Muscle of arm (tissue), 14 donors: ENCODE measurements at places on chromosomes 2 and 18.

GRCh38 chr2:159149747-159150146, 136.8 kb downstream of the WDSUB1 start:
- no peak for DNase-seq

DNA sequence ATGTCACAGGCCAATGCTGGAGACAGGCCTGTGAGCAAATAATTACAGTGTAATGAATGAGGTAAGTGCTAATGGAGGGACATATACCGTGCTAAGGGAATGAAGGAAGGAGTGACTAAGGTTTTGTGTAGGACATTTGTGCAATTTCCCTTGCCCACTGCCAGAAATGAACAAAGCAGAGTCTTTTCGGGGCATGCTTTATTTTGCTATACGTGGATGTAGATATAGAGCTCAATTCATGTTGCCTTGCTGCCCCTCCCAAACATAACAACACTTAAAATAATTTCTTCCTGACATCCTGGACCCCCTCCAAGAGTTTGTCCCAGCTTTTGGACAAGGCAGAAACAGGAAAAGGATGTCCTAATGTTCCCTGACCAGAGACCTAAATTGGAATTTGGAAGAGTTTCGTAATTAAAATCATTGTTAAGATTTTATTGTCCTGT, 23.7 kb upstream of the CD28 start:
- peak; percentile 55 for DNase-seq

- DNase-seq, result no peak
Observed at GRCh38 chr2:43127208-43127940, 99.0 kb downstream of the ZFP36L2 start.

GRCh38 chr2:16018277-16019059, 78.1 kb downstream of the MYCN start:
- DNase-seq, result no peak

DNA sequence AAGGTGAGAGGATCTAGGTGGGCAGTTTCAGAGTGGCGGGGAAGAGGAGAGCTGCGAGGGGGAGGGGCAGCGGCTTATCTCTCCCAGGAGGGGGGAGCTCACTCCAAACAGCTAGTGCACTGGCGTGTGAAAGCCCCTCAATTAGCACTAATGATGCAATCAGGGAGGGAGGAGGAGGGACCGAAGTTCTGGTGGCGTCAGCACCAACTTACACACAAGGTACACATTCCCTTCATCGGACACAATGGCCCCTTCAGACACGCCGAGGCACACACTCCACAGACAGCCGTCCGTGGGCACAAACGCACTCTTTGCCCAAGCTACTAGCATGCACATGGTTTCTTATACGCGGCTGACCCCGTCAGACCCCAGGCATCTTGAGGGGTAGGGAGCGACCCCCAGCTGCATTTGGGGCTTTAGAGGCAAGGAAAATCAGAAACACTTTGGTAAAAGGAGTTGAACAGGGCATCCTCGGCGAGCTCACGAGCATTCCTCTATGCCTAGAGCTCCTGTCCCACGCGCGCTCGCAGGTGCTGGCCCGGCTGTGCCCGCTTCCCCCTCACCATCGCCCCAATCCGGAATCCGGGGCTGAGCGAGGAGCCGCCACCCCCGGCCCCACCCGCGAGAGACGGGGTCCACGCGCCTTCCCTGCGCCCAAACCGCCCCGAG, 868 bp upstream of the PKDCC start:
- DNase-seq, result no peak

DNA sequence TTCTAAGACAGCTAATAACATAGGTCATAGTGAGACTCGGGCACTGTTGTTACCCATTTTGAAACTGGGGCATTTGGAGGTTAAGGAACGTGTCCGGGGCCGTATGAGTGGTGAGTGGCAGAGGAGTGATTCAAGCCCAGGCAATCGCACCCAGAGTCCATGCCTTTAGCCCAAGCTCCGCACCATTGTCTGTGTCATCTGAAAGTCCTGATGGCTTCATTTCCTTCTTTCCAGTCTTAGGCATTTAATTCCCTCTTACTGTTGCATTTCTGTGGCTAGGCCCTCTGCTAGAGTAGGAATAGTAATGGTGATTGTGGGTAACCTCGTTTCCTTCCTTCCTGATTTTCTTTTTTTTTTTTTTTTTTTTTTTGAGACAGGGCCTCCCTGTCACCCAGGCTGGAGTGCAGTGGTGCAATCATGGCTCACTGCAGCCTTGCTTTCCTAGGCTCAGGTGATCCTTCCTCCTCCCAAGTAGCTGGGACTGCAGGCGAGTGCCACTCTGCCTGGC, 49.8 kb upstream of the ASB1 start:
- no peak for DNase-seq

DNA sequence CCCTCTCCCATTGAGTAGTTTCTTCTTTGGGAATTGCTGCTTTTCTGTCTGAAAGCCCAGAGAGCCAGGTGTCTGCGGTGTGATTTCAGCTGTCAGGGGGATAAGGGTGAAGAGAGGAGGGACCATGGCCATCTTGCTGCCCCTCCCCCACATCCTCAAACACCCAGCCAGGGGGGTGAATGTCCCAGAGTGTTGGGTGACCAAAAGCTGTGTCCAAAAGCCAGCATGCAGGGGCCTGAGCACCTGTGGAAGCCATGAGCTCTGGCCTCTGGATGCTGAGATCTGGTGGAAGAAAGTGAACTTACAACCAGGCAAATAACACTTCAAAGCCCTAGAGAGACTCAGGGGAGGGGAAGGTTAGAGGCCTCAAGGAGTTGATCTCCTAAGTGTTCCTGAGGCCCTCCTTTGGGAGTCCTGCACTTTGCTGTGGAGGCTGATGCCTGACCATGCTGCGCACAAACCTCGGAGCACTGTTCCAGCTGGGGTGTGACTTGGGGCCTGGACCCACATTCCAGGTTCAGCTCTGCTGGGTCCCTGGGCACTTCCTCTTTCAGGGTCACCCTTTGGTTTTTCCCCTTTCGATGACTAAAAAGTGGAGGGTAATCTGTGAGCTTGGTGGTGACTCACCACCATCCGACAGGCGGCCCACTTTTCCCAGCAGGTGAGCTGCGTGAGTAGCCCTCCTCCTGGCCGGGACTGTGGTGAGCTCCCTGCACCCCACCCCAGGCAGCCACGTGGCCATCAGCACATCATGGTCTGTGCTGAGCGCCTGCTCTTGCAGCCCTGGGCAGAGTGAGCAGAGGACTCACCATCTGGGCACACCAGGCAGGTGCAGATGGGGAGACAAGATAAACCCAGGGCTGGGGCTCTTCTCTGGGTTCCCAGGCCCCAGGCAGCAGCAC, 66.8 kb upstream of the FOSL2 start:
- DNase-seq, result no peak

GRCh38 chr2:6441800-6442199, 423.9 kb downstream of the CMPK2 start:
- DNase-seq, result no peak

- DNase-seq, result no peak
Observed at GRCh38 chr18:57806978-57807285, 3.8 kb upstream of the ATP8B1 start.

DNA sequence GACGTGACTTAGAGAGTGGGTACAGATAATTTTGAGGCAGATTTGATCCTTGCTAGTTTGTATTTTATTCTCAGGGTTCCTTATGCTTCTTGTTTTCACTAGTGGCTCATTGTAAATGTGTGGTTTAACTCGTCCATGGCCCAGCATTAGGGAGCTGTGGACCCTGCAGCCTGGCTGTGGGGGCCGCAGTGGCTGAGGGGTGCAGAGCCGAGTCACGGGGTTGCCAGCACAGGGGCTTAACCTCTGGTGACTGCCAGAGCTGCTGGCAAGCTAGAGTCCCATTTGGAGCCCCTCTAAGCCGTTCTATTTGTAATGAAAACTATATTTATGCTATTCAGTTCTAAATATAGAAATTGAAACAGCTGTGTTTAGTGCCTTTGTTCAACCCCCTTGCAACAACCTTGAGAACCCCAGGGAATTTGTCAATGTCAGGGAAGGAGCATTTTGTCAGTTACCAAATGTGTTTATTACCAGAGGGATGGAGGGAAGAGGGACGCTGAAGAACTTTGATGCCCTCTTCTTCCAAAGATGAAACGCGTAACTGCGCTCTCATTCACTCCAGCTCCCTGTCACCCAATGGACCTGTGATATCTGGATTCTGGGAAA, 269.9 kb downstream of the MYT1L start:
- no peak for DNase-seq
